T-helper 2 cell (primary cell): ENCODE measurements at places on chromosomes 1 and 21.

DNA sequence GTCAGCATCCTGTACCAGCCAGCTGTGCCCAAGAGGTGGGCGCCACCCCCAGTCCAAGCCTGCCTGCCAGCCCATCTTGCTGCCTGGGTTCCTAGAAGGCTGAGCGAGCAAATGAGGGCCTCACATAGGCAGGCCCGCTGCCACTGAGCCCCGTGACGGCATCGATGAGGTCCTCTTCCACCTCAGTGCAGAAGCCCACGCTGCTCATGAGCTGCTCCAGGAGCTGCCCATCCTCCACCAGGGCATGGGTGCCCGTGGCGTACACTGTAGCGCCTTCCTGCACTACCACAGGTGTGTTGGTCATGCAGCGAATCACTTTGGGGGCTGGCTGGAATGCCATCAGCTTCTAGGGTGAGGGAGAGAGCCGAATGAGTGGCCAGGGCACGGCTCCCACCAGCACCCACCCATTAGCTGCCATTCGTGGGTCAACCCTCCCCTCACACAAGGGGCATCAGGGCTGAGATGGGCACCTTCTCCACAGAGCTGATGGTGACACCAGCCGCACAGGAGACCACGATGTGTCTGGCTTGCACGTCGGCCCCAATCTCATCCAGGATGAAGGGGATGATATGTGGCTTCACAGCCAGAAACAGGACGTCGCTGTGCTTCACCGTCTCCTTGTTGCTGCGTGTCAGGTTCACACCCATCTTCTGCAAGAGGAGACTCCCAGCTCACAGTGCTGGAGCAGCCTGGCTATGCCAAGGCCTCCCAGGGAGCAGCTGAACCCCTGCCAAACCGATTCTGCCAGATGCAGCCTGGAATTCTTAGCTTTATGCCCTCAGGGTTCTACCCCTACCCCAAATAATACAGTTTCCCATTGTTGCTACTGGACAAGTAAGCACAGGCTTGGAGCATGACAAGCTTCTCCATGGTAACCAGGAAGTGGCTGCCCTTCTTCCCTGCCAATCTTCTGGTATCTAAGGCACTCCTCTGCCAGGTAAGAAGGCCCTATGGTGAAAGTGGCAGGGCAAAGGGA lies 2.0 kb downstream of the PYCR2 start:
- no peak for DNase-seq

DNA sequence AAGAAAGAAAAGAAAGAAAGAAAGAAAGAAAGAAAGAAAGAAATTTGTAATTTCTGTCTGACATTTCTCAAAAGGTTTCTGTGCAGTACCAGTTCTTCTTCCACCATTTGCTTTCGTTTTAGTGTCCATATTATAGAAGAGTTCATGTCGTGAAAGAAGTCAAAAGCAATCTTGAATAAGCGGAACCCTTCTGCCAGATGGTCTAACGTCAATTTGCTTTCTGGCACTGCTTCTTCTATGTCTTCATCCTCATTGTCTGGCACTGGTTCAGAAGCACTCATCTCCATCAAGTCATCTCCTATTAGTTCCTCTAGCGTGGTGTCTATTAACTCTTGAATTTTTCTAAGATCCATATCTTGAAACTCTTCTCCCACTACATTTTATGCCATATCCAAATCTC lies 170.0 kb upstream of the KCTD3 start:
- DNase-seq = no peak

DNA sequence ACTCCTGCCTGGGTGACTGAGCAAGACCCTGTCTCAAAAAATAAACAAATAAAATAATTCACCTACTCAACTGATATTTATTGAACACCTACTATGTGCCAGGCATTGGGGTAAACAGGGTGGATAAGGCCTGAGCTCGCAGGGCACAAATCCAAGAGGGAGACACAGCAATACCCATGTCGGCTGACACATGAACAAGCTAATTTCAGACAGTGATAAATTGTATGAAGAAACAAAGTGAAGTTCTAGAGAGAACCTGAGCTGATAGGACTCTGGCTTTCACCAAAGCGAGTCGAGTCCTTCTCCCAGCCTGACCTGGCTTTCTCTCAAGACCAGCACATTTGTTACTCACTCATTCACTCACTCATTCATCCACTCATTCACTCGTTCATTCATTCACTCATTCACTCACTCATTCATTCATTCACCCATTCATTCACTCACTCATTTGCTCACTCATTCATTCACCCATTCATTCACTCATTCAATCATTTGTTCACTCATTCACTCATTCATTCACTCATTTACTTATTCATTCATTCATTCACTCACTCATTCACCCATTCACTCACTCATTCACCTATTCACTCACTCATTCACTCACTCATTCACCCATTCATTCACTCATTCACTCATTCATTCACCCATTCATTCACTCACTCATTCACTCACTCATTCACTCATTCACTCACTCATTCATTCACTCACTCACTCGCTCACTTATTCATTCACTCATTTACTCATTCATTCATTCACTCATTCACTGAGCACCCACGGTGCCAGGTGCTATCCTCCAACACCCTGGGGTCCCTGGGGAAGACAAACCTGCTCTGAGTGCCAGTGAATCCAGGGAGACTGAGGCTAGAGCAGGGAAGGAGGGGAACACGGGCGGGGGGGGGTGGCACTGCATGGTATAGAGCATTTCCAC lies 37.4 kb upstream of the CASZ1 start:
- DNase-seq = no peak

DNA sequence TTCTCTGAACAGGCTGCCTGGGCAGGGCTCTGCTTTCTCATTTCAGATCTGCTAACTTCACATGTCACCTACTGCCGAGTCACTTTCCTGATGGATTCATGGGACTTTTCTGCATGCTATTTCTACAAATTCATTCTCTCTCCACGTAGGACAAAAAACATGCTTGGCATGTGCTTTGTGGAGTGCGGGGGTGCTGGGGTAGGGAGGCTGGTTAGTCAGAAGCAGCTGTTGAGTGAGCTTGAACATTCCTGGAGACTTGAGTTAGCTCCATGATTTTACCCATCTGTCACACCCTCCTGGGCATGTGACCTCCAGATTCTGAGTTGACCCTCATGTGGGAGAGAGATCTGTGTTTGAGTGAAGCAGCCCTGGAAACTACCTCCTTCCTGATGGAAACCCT lies 71.4 kb downstream of the UCK2 start:
- no peak for DNase-seq

DNA sequence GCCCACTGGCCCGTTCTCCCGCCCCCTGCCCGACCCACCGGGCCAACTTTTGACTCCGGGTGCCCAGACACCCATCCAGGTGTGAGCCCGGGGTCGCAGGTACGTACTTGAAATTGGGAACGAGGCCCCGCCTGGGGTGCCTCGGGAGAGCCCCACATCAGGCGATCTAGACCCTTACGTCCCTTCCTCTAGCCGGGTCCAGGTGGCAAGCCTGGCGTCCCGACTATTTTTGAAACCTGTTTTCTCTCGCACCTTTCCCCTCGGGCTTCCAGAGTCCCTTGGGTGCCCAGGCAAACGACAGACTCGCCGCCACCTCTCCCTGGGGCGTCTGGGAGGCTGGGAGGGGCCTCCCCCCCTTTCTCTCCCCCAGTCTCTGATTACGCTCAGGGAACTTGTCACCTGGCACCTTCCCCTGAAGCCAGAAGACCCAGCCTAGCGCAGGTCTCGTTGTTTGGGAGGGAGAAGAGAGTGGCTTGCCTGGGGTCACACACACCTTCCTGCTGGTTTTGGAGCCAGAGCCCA lies 898 bp downstream of the LDLRAP1 start:
- DNase-seq = no peak

DNA sequence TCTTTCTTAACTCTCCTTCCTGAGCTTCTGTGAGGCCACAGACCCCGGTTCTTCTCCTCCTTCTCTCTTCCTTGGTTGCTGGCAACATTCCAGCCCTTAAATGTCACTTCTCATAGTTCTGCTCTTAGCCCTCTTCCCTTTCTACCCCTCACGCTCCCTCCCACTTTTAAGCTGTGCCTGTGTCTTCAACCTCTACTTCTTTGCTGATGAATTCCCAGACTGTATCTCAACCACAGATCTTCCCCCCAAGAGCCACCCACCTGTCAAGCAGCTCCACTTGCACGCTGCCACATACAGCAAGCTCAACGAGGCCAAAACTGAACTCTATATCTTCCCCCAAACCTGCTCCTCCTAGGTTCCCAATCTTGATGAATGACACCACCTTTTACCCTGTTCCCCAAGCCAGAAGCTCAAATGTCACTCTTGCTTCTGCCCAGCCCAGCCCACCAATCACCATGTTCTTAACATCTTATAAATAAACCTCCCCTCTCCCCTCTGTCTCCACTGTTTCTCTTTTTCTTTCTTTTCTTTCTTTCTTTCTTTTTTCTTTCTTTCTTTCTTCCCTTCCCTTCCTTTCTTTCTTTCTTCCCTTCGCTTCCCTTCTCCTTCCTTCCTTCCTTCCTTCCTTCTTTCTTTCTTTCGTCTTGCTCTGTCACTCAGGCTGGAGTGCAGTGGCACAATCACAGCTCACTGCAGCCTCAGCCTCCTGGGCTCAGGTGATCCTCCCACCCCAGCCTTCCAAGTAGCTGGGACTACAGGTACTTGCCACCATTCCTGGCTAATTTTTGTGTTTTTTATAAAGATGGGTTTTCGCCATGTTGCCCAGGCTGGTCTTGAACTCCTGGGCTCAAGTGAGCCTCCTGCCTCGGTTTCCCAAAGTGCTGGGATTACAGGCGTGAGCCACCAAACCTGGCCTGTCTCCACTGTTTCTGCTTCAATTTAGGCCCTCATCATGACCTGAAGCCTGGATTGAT lies 19.8 kb upstream of the PTP4A2 start:
- DNase-seq = no peak

- DNase-seq = no peak
Measured at GRCh38 chr1:117068580-117068979, 8.5 kb downstream of the TTF2 start.

- DNase-seq = no peak
Measured at GRCh38 chr1:40799351-40799867, 15.8 kb downstream of the KCNQ4 start.

GRCh38 chr1:233209481-233209880 lies 86.0 kb downstream of the PCNX2 start:
- no peak for DNase-seq

GRCh38 chr1:6249739-6250689 lies 6.0 kb downstream of the HES3 start:
- DNase-seq = no peak

GRCh38 chr1:200118779-200119505 lies 91.4 kb downstream of the NR5A2 start:
- DNase-seq = no peak

DNA sequence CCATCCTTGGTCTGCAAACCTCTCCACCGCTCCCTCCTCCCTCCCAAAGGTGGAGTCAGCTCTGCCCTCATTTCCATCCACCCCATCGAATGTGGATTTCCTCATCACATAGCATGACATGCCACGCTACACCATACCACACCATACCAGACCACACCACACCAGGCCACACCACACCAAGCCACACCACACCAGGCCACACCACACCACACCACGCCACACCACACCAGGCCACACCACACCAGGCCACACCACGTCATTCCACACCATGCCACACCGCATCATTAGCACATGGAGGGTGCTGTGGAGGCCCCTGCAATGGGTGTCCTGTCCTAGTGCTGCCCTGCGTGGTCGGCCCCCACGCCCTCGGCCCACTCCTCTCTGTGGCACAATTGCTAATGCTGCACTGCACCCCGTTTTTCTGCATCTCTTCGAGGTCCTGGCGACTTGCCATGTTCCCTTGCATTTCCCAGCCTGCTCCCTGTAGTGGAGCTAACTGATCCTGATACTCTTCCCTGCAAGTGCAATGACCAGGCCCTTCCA lies 11.3 kb downstream of the DFFB start:
- DNase-seq = no peak

DNA sequence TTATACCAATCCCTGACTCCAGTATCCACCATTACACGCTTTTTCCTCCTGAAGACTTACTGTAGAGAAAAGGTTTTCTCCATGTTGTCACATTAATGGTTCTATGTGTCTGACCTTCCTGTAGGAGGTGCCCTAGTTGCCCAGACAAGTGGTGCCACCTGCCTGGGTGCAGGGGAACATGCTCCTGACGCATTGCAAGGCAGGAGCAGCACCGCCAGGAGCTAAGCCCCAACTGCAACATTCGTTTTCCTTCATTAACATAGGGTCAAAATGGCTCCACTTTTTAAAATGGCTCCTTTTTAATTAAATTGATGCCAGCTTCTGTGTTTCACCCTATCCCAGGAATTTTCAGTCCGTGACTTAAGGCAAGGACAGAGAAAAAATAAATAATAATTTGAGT lies 220.1 kb upstream of the SAMSN1 start:
- DNase-seq = no peak

- no peak for DNase-seq
Measured at GRCh38 chr1:244047621-244048255, 3.3 kb upstream of the ZBTB18 start.

DNA sequence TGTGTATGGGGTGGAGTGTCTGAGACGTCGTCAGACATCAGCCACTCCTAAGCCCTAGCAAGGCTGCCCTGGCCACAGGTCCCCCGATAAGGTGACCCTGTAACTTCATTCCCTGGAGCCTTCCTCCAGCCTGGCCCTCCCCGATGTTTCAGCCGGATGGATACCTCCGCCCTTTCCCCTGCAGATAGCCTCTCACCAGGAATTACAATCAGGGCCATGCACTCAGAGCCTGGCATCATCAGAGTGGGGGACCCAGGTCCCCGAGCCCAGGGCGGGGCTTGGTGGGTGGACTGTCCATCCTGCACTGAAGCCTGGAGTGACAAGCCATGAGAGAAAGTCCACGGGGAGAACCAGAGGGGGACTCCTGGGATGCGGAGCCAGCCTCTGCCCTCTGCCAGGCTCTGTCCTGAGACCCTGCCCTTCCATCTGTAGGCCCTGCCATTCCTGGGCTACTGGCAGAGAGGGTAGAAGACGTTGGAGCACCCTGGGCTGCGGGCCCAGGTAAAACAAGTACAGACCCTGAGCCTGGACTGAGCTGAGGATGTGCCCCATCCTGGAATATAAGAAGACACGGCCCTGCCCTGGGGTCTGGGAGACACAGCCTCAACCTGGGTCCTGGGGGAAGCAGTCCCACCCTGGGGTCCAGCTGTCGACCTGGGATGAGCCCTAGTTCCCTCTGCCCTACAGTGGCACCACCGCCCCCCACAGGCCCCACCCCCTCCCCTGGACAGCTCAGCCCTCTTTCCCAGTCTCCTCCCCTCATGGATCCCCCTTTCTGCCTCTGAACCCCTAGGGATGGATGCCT lies 16.8 kb upstream of the ARF1 start:
- no peak for DNase-seq

- no peak for DNase-seq
Measured at GRCh38 chr1:232561381-232561780, 68.6 kb downstream of the SIPA1L2 start.

GRCh38 chr1:24639881-24640280 lies 3.2 kb upstream of the SRRM1 start:
- no peak for DNase-seq

DNA sequence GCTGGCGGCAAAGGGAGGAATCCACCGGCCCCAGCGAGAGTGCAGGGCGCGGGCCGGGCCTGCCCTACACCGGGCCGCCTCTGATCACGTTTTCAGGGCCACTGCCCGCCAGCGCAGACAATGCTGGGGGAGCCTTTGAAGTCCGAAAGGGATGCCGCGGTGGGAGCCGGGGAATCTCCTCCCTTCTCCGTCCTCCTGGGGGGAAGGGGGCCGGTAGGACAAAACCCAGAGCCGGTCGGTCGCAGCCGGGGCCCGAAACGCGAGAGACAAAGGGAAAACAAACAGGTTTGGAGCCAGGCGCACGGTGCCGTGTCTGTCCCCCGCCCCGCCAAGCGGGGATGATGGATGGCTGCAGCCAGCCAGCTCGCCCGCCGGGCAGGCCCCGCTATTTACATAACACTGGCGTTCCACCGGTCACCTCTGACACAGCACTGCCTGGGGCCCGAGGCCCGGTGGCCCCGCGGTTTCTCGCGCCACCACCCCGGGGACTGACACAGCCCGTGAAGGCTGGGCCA lies 92.0 kb downstream of the CASZ1 start:
- DNase-seq = no peak
